AG10803 (cell line): ENCODE measurements at places on chromosomes 1 and 21.
A peak's percentile ranks its signal among the peaks of the same experiment; 100 is the strongest.

DNA sequence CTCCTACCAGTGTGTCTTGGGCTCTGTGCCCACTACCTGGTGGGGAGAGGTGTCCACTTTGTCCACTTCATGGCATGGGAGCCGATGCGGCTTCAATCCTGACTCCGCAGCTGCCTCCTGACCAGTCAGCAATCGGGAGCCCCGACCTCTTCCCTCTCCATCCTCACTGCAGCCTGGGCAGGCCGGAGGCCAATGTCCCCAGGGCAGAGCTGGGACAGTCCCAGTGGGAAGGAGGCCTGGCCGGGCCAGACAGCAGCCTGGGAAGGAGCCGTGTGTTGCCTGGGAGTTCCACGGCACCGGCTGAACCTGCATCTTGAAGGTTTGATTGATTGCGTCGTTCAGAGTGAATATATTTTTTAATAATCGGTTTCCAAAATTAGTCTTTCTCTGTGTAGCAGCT lies 330.9 kb upstream of the VAMP3 start:
- DNase-seq: no peak

GRCh38 chr21:25657140-25657539 lies 18.1 kb downstream of the JAM2 start:
- no peak for DNase-seq

DNA sequence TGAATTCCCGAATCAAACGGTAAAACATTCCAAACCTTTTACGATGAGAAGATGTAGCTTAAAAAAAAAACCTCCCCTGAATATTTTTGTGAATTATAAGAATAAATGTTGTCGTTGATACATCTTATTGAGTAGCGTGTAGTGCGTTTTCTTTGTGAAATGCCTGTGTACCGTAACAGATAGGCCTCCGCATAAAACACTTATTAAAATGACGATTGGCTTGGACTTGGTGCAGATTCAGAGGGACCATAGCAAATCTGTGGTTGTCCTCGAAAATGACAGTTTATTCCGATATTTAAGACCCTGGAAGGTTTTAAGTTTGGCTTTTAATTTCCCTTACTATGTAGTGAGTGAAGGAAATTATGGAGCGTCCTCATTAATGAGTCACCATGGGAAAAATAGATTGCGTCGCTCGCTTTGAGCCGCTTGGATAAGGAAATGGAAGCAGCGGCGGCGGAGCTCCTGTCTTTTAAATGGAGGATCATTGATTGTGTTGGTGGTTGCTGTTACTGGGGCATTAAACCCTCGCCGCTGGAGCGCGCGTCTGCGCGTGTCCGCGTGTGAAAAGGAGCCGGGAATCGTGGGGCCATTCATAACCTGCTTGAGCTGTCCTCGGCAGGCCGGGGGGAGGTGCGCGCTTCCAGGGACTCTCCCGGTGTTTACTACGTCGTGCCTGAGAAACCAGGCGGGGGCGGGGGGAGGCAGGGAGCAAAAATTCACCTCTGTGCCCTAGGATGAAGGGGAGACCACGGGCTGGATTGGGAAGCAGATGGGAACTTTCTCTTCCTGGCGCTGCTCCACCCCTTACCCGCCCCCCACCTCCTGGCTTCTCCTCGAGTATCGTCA lies 1.6 kb downstream of the SPEN start:
- peak; percentile 79 for DNase-seq

GRCh38 chr1:201426479-201427310 lies 5.2 kb upstream of the TNNI1 start:
- DNase-seq: no peak

DNA sequence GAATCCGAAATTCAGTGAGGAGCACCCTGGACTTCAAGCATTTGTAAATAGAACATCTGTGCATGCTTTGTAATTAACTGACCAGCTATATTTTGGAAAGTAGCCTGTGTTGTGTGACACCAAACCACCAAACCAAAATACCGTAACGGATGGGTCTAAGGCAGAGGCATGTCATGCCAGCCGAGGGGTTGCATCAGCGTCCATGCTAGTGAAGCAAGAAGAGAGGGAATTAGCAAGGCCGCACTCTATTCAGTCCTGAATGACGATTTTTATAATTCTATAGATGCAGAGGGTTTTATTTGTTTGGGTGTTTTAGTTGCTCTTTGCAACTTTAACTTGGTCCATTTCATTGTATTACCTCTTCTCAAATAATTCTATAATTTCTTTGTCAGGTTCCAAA lies 116.8 kb upstream of the SMYD2 start:
- no peak for DNase-seq

DNA sequence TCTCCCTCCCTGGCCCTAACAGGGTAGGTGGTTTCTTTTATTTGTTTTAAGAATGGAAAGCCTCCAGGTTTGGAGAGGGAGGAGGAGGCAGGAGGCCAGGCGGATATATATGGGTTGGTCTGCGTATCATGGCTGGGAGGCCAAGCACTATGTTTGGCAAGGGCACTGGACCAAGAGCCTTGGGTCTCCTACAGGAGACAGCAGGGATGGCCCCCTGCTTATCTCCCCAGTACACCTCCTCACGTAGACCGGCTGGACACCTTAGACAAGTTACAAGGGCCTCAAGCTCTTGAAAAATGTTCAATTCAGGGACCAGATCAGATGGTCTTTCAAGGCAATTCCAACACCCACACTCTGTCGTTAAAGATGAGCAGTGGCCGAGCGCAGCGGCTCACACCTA lies 10.9 kb downstream of the SLC41A1 start:
- DNase-seq: no peak

DNA sequence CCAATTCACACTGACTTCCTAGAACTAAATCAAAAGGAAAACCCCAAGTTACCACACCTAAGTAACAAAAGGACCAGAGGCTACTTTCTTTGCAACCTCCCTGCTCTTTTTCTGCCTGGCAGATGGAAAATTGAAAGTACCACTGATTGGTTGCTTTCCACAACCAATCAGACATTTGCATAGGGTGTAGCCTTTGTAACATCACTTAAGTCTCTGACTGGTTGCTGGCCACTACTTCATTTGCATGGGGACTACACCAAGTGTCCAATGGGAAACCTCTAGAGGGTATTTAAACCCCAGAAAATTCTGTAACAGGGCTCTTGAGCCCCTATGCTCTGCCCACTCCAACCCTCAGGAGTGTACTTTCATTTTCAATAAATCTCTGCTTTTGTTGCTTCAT lies 365.0 kb downstream of the LTN1 start:
- peak; percentile 39 for DNase-seq

GRCh38 chr1:215842905-215843304 lies 275.8 kb downstream of the KCTD3 start:
- no peak for DNase-seq

- no peak for DNase-seq
These were observed 64.3 kb downstream of the EVA1C start for GRCh38 chr21:32476661-32477423.

- no peak for DNase-seq
These were observed 20.9 kb downstream of the USP48 start for GRCh38 chr1:21762022-21762404.

GRCh38 chr1:30449428-30450147 lies 273.8 kb downstream of the MATN1 start:
- DNase-seq: no peak

DNA sequence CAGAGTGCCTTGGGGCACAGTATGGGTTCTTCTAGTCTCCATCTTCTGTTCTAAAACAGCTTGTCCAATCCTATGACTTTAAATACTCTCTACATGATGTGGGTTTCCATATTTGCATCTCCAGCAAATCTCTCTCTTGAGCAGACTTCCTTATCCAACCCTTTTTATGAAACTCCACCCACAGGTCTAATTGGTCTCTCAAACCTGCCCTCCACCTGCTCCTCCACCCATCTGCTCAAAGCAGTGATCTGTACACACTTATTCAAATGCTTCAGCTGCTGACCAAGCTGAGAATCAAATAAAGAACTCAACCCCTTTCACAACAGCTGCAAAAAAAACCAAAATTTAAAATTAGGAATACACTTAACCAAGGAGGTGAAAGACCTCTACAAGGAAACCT lies 11.5 kb downstream of the MCOLN2 start:
- DNase-seq: no peak

DNA sequence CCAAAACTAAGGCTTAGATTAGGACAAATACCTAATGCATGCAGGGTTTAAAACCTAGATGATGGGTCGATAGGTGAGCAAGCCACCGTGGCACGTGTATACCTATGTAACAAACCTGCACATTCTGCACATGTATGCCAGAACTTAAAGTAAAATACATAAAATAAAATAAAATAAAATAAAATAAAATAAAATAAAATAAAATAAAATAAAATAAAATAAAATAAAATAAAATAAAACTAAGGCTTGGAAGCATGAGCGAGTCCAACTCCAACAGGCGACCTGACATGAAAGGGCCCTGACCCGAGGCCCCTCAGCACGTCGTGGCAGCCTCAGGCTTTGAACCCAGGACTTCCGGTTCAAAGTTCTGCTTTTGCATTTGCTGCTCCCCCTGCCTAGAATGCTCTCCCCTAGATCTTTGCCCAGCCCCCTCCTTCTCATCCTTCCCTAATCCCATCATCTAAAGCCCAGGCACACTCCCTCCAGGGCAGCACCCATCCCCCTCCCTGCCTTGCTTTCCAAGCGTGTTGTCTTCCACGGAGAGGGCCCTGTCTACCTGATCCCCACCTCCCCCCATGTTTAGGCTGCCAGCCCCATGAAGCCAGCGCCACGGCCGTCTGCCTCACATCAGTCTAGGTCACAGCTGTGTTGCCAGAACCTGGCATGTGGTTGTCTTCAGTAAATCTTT lies 64.3 kb downstream of the TAS1R2 start:
- no peak for DNase-seq

- DNase-seq: peak; percentile 76
These were observed 66.7 kb upstream of the VAMP3 start for GRCh38 chr1:7704214-7705047.

DNA sequence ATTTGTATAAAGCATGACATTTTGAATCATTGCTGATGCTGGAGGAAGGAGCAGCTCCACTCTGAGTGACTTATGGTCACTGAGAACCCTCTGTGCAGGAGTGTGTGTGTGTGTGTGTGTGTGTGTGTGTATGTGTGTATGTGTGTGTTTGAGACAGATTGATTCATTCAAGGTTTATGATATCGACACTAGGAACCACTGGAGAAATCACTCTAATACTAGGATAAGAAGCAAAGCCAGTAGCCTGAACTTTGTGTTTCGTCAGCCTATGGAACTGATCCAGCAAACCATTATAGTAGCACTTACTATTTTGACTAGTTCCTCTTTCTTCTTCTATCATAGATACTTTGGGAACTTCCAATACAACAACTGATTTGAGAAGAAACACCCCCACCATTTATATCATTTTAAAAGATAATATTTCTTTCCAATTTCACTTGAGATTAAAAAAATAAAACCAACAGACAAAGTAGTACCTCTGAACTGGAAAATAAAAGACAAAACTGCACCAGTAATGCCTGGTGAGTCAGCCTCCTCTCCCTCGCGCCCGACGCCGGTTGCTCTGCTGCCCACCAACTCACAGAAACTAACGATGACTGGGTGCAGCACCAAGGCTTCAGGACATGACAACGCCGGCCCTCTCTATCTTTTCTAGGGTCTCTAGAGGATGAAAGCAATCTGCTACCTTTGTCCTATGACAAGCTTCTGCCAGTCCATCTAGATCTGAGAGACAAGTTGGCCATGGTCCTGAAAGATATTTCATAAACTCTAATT lies 20.9 kb downstream of the SLAMF1 start:
- no peak for DNase-seq

DNA sequence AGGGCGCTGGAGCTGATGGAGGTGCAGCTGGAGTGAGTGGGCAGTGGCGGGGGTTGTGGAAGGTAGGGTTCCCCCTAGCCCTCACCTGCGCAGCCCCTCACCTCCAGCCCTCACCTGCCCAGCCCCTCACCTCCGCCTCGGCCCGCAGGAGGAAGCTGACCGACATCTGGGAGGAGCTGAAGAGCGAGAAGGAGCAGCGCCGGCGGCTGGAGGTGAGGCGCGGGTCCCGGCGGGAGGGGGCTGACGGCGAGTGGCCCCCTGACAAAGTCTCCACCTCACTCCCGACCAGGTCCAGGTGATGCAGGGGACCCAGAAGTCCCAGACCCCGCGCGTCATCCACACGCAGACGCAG lies 2.7 kb downstream of the EVA1B start:
- DNase-seq: no peak

GRCh38 chr1:221777431-221778072 lies 35.7 kb upstream of the DUSP10 start:
- no peak for DNase-seq

GRCh38 chr1:234256359-234256758 lies 116.9 kb upstream of the COA6 start:
- peak; percentile 44 for DNase-seq

DNA sequence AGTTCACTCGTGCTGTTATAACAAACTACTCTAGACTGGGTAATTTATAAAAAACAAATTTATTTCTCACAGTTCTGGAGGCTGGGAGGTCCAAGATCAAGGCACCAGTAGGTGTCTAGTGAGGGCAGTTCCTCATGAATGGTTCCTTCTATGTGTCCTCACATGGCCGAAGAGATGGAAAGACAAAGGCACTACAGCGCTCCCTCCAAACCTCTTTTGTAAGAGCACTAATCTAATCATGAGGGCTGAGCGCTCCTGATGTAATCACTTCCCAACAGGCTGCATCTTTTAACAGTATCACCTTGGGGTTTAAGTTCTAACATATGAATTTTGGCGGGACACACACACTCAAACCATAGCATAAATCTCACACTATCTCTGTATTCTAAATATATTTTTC lies 54.0 kb upstream of the KANK4 start:
- DNase-seq: no peak

DNA sequence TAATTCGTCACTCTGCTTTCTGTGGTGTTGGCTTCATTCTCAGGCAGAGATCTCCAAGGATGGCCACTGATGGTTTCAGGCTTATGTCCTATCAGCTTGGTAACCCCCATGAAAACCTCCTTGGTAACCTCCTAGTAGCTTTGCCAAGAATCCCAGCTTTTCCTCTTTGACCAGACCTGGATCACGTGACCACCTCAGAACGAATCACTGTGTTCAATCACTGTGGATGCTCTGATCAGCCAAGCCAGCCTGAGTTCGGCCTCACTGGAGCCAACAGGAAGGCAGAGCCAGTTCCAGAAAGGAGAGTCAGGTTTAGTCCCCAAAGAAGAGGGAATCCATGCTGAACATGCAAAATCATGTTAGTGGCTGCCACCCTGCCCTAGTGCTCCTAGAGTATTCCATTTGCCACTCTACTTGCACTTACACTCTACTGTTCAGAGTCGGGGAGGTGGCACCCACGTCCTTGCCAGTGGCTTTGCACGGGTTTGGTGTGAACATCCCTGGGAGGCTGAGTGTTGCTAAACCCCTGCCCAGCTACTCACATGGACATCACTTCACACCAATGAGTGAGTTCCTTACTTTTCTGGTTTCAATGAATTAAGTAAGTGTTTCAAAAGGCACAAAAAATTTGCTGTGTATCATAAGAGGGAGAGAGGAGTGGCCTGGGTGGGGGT lies 33.5 kb upstream of the SSBP3 start:
- no peak for DNase-seq

DNA sequence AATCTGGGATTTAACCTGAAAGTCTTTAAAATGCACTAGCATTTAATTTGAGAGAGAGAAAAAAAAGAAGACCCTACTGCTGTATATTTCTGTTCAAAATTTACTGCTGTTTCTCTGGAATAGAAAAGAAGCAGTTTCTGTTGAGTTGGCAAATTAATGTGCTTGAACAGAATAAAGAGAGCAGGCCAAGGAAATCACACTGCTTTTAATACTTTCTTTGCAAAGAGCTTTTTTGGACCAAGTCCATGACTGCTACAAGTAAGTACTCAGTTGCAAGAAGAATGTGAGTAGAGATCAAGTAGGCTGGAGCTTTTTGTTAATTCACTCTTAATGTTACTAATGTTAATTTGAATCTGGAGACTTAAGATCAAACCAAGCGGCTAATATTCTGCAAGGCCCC lies 336.2 kb upstream of the SGIP1 start:
- DNase-seq: peak; percentile 10

GRCh38 chr1:10338611-10339010 lies 60.3 kb upstream of the PGD start:
- DNase-seq: no peak
